ENCODE measurements at places on chromosomes 6 and 20.

DNA sequence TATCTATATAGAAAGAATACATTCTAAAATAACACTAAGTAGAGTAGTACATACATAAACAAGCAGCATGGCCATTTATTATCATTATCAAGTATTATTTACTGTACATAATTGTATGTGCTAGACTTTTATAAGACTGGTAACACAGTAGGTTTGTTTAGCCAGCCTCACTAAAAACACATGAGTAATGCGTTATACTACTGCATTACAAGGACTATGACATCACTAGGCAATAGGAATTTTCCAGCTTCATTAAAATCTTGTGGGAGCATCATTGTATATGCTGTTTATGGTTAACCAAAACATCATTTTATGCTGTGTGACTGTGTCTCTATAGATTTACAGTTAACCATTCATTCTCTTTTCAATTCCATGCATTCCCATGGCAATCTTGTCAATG is 131.7 kb upstream of the HDGFL1 start:
- no peak for DNase-seq

DNA sequence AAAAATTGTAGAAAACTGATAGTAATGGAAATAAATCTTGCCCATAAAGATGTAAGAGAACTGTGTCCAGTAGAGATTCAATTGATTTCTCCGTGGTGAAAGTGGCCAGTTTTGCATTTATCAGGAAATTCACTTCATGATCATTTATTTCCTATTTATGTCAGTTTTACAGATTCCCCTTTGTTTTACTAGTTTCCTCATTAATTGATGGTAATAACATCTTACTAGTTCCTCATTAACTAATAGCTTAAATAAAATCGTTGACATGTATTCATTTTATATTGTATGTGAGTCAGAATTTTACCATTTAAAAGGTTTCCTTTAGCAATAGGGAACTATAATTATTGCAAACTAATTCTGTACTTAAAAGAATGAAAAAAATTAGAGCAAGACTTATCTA is 99.8 kb upstream of the ADGRF1 start:
- DNase-seq, result no peak

DNA sequence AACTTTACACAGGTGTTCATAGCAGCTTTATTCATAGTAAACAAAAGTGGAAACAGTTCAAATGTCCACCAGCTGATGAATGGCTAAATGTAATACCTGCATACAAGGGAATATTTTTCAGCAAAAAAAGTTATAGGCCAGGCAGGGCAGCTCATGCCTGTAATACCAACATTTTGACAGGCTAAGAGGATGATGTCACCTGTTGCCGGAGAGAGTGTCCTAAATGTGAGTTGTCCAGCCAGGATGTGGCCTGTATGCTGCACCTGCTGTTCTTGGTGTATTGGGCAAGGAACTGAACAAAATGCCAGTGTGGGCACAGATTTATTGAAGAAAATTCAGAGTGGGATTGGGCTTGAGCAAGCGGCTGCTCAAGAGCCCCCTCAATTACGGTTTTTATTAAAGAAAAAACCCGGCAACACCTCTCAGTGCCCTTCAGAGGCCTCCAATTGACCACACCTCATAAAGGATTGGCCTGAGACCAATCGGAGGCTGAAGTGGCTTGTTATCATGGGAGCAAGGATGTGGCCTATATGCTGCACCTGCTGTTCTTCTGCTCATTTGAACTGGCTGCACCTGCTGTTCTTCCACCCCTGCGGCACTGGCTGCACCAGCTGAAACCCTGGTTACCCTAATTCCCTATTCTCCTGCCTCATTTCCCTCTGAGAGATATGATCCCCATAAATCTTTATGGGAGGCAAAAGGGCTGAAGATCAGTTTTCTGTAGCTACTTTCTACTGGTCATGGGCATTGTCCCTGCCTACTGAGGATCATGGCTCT is 164.3 kb upstream of the PROKR2 start:
- DNase-seq, result no peak

DNA sequence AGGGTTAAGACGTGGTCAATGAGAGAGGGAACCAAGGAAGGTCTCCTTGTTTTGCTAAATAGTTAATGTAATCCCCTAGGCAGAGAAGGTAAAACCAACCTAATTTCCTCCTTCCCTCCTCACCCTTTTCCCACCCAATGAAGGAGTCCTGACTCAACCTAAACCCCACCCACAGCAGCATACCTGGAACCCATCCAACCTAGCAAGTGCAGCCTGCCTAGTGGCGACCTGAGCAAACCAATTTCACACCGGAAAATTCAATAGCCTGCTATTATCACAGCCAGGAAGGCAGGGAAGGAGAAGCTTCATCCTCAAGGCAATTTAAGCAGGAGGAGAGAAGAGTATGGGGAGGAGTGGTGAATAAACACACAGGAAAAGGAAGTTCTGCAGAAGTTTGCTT is 46.9 kb downstream of the OSTM1 start:
- DNase-seq, result no peak

DNA sequence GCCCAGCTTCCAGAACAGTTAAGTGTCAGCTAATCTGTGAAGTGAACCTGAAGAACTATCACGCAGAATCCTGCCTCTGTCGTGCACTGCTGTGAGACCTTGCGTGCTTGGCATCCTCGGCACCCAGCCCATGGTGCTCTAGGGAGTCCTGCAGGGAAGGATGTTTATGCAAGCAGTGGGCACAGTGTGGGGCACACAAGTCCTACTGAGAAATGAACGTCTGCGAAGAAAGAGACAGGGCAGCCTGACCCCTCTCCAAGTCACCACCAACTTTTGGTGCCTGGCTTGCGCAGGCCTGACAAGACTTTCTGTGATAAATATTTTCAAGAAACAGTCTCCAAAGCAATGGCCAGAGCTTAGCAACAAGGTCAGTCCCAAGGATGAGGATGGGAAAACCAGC is 68.0 kb downstream of the MYH7B start:
- DNase-seq, result no peak

All from suppressor macrophage (primary cell).